Left ventricle myocardium inferior (tissue), 1 donor: ENCODE measurements at places on chromosomes 3 and 15. TPM values are rescaled to one million over a fixed set of nuclear protein-coding genes. Genes with fewer than 3 reads are reported as not detected.

XYLB gene
- total RNA-seq, result 0.91 TPM

CSPG4 gene
- total RNA-seq, result 9.1 TPM

GOLGA8Q gene
- total RNA-seq, result 0.74 TPM

ZCWPW2 gene
- 2.2 TPM for total RNA-seq

GOLGA6A gene
- total RNA-seq, result not detected

PLCH1 gene
- total RNA-seq, result 0.85 TPM

CLRN1 gene
- total RNA-seq, result not detected

CAPN3 gene
- total RNA-seq, result 6.0 TPM

RTP3 gene
- not detected for total RNA-seq

MITF gene
- 81.9 TPM for total RNA-seq

PLSCR2 gene
- not detected for total RNA-seq

BUB1B gene
- 0.85 TPM for total RNA-seq

GPR176 gene
- total RNA-seq, result 1.6 TPM

MAPK6 gene
- 19.2 TPM for total RNA-seq

PARP15 gene
- 0.80 TPM for total RNA-seq

SAXO2 gene
- total RNA-seq, result 2.6 TPM

ISLR gene
- 12.7 TPM for total RNA-seq

DUOXA2 gene
- total RNA-seq, result not detected

LRTM1 gene
- not detected for total RNA-seq
